Left lung (tissue), 14 donors: ENCODE measurements at places on chromosomes 4 and X.

DNA sequence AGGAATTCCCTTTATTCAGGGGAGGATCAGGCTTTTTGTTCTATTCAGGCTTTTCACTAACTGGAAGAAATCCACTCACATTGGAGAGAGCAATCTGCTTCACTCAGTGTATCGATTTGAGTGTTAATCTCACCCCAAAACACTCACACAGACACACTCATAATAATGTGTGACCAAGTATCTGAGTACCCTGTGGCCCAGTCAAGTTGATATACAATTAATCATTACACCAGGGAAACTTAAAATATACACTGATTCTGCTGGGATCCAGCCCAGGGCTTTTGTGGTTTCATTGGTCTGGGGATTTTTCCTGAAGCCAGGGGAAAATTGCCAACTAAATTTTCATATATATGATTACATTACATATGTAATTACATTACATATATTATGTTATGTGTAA, 44.0 kb upstream of the GATB start:
- no peak for DNase-seq

- DNase-seq, result no peak
These were observed 25.6 kb upstream of the DAPP1 start for GRCh38 chr4:99790796-99791617.

GRCh38 chrX:75303795-75304194, 29.9 kb downstream of the UPRT start:
- DNase-seq, result no peak

DNA sequence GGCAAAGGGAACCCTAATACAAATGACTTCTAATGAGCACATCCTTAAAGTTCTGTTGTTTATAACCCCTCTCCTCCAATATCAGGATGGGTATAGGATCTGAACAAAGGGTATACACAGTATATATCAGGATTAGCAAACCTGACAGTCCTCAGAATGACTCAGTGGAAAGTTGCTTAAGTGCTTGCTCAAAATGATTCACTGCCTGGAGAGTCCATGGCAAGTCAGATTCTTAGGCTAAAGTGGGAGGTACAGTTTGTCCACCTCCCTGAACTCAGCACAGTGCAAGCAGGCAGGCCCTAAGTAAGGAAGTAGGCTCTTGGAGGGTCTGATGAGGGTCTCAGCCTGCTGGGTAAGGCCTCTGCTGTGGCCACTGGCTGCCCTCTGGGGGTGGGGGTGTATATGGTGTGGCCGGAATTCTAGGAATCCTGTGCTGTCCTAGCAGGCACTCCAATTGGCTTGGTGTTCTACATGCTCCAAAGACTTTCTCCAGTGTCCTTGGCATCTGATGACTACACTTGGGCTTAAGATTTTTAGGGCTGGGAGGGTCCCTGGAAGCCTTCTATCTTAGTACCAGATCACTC, 54.3 kb downstream of the CHRDL1 start:
- DNase-seq, result no peak

GRCh38 chr4:82097504-82097903, 276.3 kb downstream of the HNRNPD start:
- DNase-seq, result no peak

- no peak for DNase-seq
These were observed 79.3 kb upstream of the BCOR start for GRCh38 chrX:40177117-40177430.
